A549 (cell line): ENCODE measurements at places on chromosomes 6 and 20. TPM values are rescaled to one million over a fixed set of nuclear protein-coding genes. Genes with fewer than 3 reads are reported as not detected.

DNA sequence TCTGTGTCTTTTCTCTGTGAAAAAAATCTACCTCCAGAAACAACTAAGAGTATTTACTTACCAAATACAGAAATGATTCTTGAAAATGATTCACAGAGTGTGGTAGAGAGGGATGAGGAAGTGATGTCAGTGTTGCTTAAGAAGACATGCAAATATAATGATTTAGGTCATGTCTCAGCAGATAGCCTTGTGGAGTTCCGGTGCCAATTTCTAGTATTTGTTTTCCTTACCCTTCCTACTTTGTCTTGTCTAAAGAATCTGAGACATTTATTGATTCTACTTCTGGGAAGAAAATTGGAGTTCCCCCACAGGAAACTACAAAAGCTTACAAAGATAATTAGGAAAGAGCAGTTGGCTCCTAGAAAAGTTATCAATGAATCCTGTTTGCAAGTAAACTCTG, 68.8 kb downstream of the GJA1 start:
- DNase-seq: peak; percentile 94

DNA sequence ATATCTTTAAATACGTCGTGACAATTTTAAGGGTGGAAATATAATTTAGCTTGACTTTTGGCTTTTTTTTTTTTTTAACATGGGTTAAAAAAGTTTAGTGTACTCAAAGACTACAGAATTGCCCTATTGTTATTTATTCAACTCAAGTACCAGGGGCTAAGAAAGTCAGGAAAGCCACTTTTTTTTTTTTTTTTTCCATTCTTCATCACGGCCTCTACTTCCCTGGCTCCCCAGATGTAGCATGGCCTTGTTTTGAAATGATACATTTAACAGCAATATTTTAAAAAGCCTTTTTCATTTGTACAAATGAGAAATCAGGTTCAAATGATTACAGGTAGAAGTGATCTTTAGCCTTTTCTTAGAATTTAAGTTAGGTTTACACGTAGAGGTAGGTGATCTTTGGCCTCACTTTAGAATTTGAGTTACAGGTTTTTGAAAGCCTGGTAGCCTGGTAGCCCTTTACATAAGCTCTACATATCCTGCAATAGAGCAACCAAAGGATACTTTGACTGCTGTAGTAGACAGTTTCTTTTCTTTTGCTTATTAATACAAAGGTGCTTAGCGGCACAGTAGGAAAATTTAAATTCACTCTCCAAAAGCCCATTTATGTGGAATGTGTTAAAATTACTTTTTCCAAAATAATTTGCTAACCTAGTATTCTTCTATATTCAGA, 160.5 kb upstream of the MMS22L start:
- no peak for DNase-seq

DNA sequence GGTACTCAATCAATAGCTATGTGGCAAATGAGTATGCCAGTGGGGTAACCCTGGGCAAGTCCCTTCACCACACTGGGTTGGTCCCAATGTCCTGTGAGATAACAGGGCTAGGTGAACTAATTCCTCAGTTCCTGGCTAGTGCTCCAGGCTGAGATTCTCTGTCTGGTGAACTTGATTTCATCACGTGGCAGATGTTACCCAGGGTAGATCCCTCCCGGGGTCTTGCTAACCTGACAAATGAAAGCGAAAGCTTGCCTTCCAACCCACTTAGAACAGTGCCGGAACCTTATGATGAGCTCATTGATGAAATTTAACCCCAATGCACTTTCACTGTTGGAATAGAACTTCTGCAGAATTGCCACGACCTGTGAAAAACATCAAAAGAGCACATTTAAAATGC, 6.6 kb upstream of the ANKRD60 start:
- no peak for DNase-seq

DNA sequence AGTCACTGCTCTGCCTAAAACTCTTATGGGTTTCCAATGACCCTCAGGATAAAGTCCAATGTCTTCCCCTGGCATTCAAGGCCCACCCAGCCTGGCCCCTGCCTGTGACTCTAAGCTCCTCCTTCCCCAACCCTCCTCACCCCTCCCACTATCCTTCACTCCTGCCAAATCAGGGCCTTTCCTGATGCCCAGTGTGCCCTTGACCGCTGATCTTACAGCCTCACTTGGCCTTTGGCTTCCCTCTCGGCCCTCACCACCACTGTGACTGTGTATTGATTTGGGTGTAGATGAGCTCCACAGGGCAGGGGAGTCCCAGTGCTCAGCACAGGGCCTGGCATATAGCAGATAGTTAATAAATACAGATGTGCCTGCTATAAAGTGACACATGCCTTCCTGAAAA, 115.7 kb downstream of the TOX2 start:
- DNase-seq: no peak

DNA sequence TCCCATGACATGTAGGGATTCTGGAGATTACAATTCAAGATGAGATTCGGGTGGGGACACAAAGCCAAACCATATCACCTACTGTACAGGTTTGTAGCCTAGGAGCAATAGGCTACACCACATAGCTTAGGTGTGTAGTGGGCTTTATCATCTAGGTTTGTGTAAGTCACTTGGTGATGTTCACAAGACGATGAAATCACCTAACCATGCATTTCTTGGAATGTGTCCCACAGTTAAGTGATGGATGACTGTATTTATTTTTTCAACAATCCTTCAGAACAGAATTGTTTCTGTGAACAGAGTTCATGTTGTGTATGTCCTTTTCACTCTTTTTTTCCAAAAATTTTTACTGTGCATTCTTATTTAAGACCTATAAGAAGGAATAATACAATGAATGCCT, 76.1 kb downstream of the DTD1 start:
- DNase-seq: no peak

DNA sequence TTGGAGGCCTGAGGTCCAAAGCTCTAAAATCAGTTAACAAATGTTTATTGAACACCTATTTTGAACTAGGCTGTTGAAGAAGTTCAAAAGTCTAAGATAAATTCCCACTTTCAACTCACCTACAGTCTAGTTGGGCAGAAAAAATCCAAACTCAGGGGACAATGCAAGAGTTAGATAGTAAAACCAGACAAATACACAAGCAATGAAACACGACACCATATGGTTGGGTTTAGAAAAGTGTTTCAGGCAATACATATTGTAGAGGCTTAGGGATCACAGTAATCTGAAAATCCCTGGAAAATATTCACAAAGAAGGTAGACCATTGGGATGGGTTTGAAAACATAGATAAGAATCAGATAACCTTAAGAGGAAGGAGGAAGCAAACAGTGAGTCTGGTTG, 1.3 kb upstream of the CARMIL1 start:
- DNase-seq: no peak

GRCh38 chr6:78611886-78612480, 255.4 kb upstream of the IRAK1BP1 start:
- peak; percentile 18 for DNase-seq

GRCh38 chr6:25913741-25914140, 16.8 kb downstream of the SLC17A2 start:
- no peak for DNase-seq

BMP5 gene
- polyA plus RNA-seq: 0.03 to 0.04 TPM (median 0.04 TPM) in 3 replicates
